ENCODE measurements at places on chromosomes 3 and 15. TPM values are rescaled to one million over a fixed set of nuclear protein-coding genes. Genes with fewer than 3 reads are reported as not detected.

GRCh38 chr3:12226031-12226430 is 62.8 kb upstream of the PPARG start:
- ATAC-seq = no peak

- ATAC-seq = no peak
These were observed 36.9 kb upstream of the PCSK6 start for GRCh38 chr15:101526442-101526841.

DNA sequence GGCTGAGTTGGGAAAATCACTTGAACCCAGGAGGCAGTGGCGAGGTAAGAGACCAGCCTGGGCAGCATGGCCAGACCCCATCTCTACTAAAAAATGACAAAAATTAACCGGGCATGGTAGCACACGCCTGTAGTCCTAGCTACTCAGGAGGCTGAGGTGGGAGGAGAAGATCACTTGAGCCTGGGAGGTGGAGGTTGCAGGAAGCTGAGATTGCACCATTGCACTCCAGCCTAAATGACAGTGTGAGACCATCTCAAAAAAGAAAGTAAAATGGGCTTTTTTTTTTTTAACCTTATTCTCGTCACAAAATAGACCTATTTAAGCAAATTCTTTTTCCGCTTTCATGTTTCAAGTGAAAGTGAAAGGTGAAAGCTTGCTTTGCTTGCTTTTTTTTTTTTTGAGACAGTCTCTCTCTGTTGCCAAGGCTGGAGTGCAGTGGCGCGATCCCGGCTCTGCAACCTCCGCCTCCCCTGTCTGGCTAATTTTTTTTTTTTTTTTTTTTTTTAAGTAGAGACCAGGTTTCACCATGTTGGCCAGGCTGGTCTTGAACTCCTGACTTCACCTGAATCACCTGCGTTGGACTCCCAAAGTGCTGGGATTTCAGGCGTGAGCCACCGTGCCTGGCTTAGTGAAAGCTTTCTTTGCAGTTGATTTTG is 3.6 kb downstream of the PDIA3 start:
- no peak for ATAC-seq

- no peak for ATAC-seq
These were observed 3.7 kb downstream of the SHQ1 start for GRCh38 chr3:72844436-72844993.

DNA sequence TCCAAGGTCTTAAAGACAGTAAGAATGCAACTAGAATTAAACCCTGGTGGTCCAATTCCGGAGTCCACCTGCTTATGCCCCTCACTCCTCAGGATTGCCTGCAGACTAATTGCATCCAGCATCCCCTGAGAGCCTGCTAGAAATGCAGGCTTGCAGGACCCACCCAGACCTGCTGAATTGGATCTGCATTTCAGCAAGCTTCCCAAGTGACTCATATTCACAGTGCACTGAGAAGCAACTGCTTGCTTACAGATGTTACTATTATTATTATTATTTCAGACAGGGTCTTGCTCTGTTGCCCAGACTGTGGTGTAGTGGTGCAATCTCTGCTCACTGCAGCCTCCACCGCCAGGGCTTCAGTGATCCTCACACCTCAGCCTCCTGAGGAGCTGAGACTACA is 83.5 kb upstream of the VGLL4 start:
- ATAC-seq = peak; percentile 99

DNA sequence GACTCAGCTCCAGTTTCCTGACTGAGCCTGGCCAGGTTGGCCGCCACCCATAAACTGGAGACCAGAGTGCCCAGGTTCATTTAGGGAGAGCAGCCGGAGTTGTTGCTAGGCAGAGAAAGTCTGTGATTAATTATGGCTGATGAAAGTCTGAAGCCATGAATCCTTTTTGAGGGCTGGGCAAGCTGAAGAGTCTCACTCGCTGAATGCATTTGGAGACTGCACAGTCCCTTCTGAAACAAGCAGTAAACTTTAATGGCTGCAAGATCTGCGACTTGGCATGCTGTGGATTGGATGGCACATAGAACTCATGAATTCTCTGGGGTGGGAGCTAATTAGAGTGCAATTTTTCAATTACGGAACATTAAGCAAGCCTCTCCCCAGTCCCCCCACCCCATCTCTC is 282.1 kb downstream of the RPLP1 start:
- peak; percentile 81 for ATAC-seq

DNA sequence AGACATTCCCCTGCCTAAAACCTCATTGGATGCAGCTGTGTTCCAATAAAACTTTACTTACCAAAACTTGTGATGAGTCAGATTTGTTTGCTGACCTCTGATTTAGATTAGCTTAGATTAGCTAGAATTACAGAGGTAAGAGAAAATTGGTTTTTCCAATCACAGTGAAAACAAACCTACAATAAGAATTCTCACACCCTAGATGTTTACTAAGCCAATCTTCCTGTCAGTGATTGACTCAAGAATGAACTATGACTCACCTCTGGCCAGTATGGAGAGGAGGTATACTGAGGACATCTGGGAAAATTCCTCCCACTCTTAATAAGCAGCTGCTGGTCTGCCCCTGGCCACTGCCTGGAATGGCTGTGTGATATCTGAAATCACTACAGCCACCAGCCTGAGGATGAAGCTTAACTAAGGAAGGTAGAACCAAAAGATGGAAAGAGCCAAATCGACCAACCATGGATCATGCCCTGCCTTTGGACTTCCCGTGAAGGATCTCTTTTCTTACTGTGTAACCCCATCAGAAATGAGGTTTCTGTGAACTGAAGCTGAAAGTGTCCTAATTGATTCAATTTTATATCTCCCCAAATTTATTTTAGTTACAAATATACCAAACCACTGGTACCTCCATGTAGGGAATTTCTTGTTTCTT is 19.0 kb upstream of the GHSR start:
- no peak for ATAC-seq

DNA sequence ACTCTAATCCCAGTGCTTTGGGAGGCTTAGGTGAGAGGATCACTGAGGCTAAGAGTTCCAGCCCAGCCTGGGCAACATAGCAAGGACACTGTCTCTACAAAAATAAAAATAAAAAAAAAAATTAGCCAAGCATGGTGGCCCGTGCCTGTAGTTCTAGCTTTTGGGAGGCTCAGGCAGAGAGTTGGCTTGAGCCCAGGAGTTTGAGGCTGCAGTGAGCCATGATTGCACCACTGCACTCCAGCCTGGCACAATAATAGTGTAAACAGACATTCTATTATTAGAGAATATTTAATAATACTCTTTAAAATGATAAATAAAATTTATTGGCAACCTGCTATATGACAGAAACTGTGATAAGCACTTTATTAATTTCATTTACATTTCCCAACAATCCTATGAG is 908.9 kb downstream of the TUSC7 start:
- ATAC-seq = no peak

Gene GPR62
- 2.4 TPM for total RNA-seq

Gene CTXND1
- total RNA-seq = 0.57 TPM

Gene NPTN
- total RNA-seq = 134 TPM

Gene ANKUB1
- 1.3 TPM for total RNA-seq

Gene ARPIN
- total RNA-seq = 7.2 TPM
